T-cell (primary cell): ENCODE measurements at places on chromosomes 5 and 9.

GRCh38 chr5:128035689-128036088 lies 47.9 kb upstream of the SLC12A2 start:
- no peak for DNase-seq

- DNase-seq, result no peak
Measured at GRCh38 chr9:33135031-33135461, 32.1 kb downstream of the B4GALT1 start.

DNA sequence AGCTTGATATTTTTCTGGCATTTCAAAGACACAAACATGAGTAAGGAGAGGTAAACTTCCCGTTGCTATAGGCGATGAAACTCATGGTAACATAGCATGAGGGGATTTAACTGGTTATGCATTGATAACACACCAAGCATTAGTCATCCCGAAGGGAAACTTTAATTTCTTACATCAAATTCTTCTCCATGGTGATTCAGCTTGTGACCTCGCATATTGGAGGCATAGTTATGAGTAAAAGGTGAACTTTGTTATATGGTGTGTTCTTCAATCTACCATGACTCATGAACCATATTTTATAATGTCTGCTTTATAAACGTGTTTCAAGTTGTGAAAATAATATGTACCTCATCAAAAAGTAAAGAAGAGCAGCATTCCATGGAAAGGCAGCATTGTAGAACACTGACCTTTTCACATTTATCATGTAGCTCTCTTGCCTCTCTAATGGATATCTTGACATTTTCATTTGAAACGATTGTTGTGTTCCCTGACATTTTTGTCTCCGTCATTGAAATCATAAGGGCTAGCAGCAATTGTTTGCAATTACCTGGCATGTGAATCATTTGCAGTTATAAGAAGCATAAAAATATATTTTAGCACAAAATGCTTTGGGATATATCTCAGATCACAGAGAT lies 491.8 kb downstream of the ANXA1 start:
- DNase-seq, result no peak

GRCh38 chr9:36144309-36145232 lies 8.0 kb downstream of the GLIPR2 start:
- DNase-seq, result no peak
